ENCODE measurements at places on chromosomes 2 and 18.

- no peak for DNase-seq
These were observed 129.5 kb upstream of the NYAP2 start for GRCh38 chr2:225270053-225270452.

GRCh38 chr2:106863387-106863786, 22.6 kb downstream of the ST6GAL2 start:
- peak; percentile 16 for DNase-seq

- no peak for DNase-seq
These were observed 11.0 kb downstream of the ATG4B start for GRCh38 chr2:241648453-241648852.

GRCh38 chr2:96556441-96557330, 20.1 kb downstream of the ARID5A start:
- DNase-seq: no peak

DNA sequence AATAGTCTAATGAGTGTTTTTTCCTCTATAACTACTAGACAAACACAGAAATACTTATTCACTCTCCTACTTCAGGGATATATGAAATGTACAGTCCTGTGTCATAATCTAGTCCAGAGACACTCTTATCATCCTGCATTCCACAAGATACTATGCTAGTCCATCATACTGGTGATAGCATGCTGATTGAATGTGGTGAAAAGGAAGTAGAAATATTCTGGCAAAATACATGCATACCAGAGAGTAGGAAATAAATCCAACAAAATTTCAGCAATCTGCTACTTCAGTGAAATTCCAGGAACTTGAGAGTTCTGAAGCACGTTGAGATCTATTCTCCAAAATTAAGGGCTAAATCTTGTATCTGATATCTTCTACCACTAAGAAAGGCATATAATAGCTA, 353.9 kb downstream of the PID1 start:
- no peak for DNase-seq
